ENCODE measurements at places on chromosomes 12 and 14.
A peak's percentile ranks its signal among the peaks of the same experiment; 100 is the strongest.

GRCh38 chr14:35296545-35296944, 4.4 kb downstream of the PSMA6 start:
- no peak for DNase-seq

DNA sequence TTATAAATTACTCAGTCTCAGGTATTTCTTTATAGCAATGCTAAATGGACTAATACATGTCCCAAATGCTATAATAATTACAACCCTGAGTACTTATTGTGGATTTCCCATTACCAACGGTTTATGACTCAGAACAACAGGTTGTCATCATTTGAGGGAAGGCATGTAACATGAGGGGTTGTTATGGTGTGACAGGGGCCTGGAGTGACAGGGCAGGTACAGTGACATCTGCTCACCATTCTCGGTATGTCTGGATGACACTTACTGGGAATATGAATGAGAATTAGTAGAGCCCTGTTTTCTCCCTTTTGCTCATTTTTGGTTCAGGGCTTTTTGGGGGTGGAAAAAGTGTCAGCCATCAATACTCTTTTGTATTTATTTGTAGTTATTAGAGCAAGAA, 36.2 kb upstream of the FERMT2 start:
- no peak for DNase-seq

DNA sequence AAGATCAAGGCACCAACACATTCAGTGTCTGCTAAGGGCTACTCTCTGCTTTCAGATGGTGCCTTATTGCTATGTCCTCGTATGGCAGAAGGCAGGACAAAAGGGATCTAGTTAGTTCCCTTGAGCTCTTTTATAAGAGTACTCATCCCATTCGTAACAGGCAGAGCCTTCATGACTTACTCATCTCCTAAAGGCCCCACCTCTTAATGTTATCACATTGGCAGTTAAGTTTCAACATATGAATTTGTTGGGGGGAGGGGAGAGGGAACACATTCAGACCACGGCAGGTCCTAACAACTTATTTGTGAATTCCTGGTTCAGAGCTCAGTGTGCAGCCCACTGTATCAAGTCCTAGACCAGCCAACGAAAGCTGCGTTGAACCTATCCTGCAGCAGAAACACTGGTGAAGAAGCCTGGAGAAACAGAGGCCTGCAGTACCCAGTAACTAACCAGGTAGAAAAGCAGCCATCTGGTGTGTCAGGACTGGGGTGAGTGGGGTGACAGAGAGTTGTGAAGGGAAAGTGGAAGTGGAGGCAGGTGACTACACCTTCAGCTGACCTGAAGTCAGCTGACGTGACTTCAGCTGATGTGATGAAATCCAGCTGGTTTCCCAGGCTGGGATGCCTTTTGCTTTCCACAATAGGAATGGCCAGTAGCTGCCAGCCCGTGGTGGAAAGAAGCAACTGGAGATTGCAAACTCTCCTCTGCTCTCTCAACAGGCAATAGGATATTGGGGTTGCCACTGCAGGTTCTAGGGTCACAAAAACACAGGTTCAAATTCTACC, 101.6 kb upstream of the PLXNC1 start:
- DNase-seq: no peak

- no peak for DNase-seq
Measured at GRCh38 chr12:85948340-85948739, 74.2 kb downstream of the NTS start.

- DNase-seq: peak; percentile 77
Measured at GRCh38 chr14:105471297-105471821, 3.3 kb upstream of the CRIP2 start.

GRCh38 chr12:122527478-122527944, 462 bp downstream of the KNTC1 start:
- peak; percentile 18 for DNase-seq

- DNase-seq: no peak
Measured at GRCh38 chr12:131732-132495, 65.3 kb downstream of the IQSEC3 start.

GRCh38 chr14:93234798-93235197, 27.7 kb downstream of the UBR7 start:
- DNase-seq: no peak

- DNase-seq: no peak
Measured at GRCh38 chr12:108483213-108484059, 31.6 kb upstream of the FICD start.

DNA sequence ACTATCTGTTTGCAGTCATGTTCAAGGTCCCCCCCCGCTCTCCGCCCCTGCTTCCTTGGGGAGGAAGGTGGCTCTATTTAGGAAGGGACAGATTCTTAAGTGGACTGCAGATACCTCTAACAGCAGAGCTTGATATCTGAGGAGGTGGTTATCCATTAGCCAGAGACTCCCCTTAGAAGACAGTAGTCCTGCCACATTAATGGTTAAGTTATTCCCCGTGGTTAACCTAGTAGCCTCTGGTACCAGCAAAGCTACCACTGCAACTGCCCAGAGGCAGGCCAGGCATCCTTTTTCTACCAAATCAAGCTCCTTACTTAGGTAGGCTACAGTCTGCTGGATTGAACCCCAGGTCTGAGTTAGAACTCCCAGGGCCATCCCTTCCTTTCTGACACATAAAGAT, 162.1 kb upstream of the AVPR1A start:
- DNase-seq: no peak

DNA sequence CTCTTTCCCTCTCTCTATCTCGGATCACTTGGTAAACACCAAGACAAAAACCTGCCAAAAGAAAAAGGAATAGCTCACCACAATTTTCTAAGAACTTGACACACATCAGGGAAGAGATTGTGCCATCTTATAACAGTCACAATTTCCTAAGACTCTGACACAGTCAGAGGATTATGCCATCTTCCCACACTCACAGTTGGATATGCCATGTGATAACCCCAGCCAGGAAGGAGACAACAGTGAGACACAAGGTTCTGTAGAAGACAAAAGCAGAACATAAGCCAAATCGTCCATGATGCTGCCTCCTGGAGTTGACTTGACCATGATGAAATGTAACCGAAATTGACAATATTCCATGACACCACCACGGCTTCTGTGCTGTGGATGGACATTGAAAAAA, 2.8 kb upstream of the CLEC9A start:
- DNase-seq: no peak

Data from left ventricle myocardium inferior (tissue), 1 donor.